ENCODE measurements at places on chromosomes 2 and 18.

DNA sequence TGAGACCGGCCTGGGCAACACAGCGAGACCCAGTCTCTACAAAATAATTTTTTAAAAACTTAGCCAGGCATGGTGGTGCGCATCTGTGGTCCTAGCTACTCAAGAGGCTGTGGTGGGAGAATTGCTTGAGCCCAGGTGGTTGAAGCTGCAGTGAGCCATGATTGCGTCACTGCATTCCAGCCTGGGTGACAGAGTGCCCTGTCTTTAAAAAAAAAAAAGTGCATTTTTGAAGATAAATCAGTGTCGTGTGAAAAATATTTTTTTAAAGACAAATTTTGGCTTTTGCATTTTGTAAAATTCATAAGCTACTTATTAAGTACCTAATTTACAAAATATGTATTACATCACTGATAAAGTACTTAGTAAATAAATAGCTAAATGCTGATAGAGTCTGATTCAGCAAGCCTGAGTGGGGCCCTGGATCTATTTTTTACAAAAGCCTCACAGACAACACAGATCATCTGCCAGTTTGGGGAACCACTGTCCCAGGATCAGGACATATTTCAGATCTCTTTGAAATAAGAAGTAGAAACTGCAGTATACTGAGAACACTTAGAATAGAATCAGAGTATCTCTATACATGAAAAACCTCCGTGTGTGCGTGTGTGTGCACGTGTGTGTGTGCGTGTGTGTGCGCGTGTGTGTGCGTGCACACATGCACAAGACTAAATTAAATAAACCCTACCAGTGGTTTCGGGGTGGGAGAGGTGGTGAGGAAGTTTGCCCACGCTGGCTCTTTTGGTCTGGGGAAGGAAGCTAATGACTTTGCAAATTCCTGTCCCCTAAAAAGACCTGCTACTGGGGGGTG lies 61.6 kb downstream of the AAK1 start:
- DNase-seq = no peak

DNA sequence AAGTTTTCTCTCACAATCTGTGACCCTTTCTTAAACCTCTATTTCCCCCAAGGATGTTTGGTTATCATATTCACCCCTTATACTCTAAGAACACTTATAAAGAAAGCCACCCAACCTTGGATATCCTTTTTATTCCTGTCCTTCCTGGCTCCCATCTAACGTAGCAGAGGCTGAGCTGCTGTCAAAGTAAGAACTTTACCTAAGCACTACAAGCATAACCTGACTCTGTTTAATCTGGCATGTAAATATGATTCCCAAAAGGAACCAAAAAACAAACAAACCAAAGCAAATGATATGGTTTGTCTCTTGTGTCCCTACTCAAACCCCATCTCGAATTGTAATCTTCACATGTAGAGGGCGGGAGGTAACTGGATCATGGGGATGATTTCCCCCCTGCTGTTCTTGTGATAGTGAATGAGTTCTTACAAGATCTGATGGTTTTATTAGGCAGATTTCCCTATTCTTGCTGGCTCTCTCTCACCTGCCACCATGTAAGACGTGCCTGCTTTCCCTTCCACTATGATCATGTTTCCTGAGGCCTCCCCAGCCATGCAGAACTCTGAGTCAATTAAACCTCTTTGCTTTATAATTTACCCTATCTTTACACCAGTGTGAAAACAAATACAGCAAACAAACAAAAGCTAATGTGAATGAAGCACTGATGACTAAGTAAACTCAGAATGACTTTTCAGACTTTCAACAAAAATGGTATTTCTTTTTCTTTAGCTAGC lies 72.7 kb upstream of the SPOPL start:
- DNase-seq = no peak

DNA sequence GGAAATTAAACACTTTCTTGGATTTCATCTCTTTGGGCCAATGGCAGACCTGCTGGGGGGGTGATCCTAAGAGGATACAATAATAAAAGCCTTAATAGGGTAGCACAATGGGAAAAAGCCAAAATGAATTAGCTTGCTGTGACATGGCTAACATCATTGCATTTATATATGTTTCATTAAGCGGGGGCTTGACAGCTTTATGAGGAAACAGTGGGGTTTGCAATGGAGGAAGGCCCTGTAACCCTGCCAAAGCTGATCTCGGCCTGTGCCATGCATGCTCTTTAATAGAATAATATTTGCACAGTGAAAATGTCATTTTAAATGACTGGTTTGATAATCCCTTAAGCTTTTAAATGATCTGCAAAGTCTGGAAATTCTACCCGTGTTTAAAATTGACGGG lies 291.5 kb downstream of the SLC4A3 start:
- no peak for DNase-seq

DNA sequence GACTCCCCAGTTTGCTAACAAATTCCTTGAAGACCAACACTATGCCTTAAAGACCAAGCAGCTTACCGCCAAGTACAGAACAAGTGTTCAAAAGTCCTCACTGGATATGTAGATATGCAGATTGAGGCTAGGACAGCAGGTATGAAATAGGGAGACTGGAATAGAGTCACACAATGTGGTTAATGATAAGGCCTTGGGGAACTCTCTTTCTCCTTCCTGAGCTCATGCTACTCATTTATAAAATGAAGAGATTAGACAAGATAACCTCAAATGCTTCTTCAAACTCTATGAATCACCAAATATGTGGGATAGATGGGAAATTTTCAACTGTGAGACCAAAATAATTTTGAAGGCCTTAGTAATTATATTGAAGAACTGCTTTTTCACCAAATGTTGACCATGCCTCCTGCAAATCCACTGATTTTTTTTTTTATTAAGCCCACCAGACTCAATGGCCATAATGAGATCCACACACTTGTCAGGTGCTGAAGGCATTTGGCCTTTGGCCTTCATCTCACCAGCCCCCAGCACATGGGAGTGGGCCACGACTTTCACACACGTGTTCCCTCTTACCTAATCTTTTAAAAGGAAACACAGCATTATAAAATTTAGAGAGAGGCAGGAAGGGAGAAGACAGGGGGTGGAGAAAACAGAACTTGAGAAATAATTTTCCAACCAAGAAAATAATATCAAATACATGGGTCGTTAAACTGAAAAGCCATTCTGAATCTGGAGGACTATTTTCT lies 181.5 kb downstream of the EN1 start:
- no peak for DNase-seq

Measured in effector CD4-positive, alpha-beta T cell (primary cell).